ENCODE measurements at places on chromosomes 7 and 10.

DNA sequence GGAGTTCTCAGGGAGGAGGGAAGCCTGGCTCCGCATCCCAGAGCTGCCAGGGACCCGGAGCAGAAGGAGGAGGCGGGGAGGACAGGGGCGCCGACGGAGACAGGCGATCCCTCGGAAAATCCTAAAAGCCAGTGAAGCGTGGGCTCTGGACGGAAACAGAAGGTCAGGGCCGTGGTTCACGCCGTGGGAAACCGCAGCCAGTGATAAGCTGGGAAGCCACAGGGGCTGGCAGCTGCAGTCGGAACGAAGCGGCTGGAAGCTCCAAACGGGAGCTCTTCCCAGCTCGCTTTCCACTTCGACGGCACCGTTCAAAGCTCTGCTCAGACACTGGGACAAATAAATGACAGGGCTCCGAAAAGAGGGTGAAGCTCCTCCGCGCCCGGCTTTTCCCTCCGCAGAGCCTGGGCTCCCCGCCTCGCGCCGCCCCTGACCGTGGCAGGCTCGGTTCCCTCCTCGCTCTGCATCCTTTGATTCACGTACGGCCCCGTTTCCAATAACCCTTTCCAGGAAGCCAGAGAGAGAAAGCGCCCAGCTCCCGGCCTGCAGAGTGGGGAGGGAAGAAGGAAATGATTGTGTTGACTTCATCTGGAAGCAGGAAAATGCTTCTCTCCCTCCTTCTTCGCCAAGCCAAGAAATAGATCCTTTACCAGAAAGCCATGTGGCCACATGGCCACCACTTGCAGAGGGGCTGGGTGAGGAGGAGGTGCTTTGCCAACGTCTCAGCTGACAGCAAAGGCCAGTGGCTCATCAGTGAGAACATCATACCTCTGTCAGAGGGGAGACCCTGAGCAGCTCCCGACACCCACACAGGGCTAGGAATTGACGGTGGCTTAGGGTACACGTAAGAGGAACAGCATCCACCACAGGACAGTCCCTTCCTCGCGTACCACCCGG, 57.4 kb downstream of the ADRB1 start:
- peak; percentile 76 for DNase-seq

- no peak for DNase-seq
Measured at GRCh38 chr7:150307129-150307528, 16.0 kb upstream of the LRRC61 start.

DNA sequence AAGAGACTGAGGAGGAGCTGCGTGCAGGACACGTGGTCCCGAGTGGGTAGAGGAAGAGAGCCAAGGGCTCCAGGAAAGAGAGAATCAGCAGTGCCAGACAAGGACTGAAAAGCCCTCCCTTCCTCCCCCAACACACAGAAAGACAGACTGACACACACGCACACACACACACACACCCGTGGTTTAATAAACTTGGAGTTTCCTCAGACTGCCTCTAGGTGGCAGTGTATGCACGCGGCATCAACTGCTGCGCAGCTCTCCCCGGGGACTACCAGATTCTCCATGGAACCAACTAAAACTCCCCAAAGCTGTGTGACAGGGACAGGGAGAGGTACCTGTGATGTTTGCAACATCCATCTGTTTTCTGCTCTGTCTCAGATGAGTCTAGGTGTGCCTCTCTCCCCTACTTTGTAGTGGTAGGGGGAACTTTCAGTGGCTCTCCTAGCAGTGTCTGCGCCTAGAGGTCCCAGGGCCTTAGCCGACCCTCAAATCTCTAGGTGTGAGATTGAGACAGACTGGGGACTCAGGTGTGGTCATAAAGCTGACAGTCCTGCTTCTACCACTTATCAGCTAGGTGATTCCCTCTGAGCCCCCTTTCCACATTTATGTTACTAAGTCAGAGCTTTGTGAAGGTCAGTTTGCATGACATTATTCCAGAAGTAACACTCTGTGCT, 9.3 kb upstream of the TSPAN14 start:
- DNase-seq = peak; percentile 86

DNA sequence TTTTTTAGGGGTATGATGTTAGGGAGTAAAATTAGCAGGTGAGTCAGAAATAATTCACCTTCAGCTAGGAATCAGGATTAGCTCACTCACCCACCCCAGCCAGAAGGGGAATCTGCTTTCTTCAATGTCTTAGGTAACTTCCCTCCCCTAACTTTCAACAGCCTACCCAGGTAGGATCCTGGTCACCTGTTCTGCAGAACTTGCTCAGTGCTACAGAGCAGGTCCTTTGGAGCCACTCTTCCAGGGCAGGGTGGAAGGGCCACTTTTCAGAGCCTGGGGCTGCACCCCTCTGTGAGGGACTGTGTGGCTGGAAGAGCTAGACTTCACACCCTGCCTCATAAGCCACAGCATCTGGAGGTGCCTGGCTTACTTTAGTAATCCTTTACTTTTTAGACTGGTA, 58.1 kb downstream of the SHH start:
- DNase-seq = no peak

- DNase-seq = no peak
Measured at GRCh38 chr7:23121165-23121564, 15.6 kb downstream of the KLHL7 start.

GRCh38 chr7:33936503-33936902, 31.2 kb downstream of the BMPER start:
- DNase-seq = no peak

GRCh38 chr7:21041666-21042065, 255.0 kb upstream of the SP8 start:
- DNase-seq = no peak

DNA sequence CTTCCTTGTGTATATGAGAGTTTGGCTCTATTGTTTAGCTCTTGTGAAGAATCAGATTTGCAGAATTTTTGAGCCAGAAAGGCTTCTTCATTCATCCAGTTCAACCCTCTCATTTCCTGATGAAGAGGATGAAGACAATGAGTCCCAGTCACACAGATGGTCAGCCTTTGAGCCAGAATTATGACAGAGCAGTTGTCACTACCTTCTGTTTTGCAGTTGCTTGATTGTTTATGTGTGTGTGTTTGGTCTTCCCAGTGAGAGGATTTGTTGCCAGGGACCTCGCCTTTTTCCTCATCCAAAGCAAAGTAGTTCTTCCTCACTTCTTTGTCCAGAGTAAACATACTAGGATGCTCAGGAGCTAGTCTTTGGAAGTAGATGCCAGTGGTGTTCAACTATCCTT, 15.6 kb downstream of the MDFIC start:
- no peak for DNase-seq

DNA sequence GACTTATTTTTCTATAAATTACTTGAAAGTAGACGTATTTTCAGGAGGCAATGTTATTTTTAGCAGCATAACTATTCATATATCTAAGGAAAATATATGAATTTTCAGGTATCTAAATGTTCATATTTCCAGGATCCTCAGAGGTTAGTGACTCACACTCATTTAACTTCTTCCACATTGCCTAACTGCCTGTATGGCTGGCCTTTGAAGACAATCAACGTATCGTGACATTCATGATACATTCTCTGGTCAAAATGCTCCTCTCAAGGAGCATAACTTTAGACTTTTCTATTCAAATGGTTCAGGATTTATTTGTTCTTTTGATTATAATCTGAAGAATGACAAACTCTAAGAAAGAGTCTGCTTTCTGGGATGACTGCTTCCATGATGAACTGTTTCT, 89.3 kb downstream of the SEMA3C start:
- no peak for DNase-seq

GRCh38 chr10:70523549-70523948, 45.0 kb downstream of the PALD1 start:
- DNase-seq = no peak

GRCh38 chr7:117043108-117043825, 90.0 kb downstream of the ST7 start:
- DNase-seq = no peak

DNA sequence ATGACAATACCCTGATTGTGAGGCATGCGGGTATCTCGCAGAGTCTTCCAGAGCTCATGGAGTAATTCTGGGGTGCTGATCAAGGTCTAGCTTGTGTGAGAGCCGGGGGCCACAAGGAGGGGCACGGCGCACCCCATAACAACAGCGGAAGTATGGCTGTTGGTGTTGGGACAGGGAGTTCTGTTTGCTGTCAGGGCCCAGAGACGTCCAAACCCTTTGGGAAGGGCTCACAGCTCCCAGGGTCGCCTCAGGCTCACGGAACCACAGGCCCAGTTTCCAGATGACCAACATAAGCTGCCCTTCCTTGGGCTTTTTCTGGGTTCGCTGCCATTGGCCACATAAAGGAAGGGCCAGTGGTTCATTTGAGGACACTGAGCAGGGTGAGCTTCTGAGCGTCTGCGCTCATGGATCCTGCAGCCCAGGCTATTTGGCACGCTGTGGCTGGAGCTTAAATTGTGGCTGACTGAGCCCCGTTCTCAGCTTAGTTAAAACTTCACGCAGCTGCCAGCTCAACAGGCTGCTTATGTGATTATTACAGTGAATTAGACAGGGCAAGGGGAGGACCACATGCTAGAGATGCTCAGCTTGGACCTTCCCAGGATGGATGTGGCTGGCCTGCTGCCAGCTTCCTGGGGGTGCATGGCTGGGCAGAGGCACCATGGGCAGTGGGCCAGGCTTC, 92.3 kb downstream of the DNAJB6 start:
- DNase-seq = no peak

- peak; percentile 68 for DNase-seq
Measured at GRCh38 chr10:75108684-75109458, 2.6 kb upstream of the SAMD8 start.

GRCh38 chr10:3203016-3203811, 30.6 kb upstream of the PITRM1 start:
- DNase-seq = no peak

DNA sequence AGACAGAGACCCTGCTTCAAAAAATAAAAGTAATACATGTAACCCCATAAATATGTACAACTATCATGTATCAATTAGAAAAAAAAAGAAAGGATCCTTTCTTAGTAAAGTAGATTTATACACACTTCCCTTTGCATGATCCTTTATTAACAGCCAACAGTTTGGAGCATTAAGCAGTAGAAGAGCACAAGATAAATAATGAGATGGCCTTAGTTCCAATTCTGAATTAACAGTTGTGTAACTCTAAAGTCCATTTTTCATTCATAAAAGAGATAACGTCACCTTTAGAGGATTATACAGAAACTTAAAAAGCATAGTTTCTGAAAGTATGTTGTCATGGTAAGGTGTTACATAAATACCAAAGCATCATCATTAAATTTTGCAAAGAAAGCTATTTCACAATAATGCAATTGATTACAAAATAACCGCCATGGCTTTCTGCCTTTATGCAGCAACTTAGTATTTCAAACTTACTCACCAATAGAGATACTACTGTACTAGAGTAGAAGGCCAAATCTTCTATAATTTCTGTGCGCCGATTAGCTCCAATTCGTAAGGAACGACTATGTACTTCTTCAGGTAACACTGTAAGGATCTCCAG, 40.3 kb downstream of the TNPO3 start:
- DNase-seq = no peak

GRCh38 chr10:105359708-105360107, 718.6 kb downstream of the SORCS3 start:
- DNase-seq = no peak

GRCh38 chr10:103610921-103611511, 117.5 kb downstream of the NEURL1 start:
- DNase-seq = no peak

GRCh38 chr7:100584683-100585510, 1.0 kb downstream of the LRCH4 start:
- peak; percentile 84 for DNase-seq

- DNase-seq = no peak
Measured at GRCh38 chr10:5385224-5385623, 19.4 kb downstream of the TUBAL3 start.

DNA sequence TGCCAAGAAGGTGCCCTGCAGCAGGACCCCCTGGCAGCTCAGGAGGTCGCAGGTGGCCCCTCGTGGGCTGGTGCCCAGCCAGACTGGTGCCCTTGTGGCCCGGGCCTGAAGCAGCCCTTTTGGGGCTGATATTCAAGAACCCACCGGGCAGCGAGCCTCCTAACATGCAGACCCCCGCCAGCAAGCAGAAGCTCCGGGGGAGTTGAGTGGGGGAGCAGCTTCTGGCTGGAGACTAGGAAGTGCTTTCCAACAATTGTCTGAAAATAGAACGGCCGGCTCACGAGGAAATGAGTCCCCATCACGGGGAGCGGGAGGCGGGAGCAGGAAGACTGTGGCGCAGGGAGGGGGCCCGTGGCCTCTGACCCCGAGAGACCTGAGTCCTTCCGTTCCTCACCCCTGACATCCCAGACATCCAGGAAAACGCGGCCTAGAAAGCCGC, 9.5 kb upstream of the INTS1 start:
- DNase-seq = no peak

GRCh38 chr10:124559372-124560132, 97.9 kb downstream of the LHPP start:
- DNase-seq = no peak

- no peak for DNase-seq
Measured at GRCh38 chr7:4132221-4132620, 549.9 kb upstream of the FOXK1 start.

DNA sequence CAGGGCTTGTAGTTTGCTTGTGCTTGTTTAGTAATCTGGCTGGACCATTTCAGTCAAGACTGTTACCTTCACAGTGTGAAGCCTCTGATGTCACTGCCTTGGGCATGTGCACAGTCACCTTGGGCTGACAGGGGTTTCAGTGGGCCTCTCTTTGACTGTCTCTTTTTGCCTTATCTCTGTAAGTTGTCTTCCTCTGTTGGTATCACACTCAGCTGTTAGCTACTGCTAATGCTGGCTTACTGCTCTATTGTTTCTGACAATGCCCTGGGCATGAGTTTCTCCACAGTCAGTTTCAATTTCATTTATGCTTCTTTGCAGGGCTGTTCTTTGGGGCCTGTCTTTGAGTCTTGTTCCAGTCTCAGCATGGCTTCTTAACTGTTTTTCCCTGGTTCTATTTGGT, 201.9 kb upstream of the SHH start:
- no peak for DNase-seq

- no peak for DNase-seq
Measured at GRCh38 chr10:126867567-126868365, 37.5 kb upstream of the DOCK1 start.

GRCh38 chr7:159092701-159093121, 52.0 kb downstream of the VIPR2 start:
- DNase-seq = no peak

- DNase-seq = no peak
Measured at GRCh38 chr7:101866328-101866727, 48.9 kb downstream of the CUX1 start.

- DNase-seq = no peak
Measured at GRCh38 chr7:158771213-158771834, 58.0 kb downstream of the ESYT2 start.

- DNase-seq = peak; percentile 68
Measured at GRCh38 chr10:75211007-75211691, 553 bp downstream of the VDAC2 start.

DNA sequence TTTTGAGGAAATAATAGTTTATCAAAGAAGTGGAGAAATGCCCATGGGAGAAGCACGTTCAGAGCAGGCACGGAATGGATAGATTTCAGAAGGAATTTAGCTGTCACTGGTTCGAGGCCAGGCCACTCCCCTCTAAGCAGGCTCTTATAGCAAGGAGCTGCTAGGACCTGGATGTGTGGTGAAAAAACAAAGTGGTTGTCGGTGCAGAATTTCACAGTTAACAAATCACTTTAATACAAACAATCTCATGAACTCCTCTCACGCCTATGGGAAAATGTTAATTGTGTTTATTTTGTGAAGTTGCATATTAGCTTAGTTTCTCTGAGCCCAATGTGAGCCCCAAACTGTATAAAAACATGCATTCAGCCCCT, 176.3 kb downstream of the PKD1L1 start:
- no peak for DNase-seq
